Panc1 (cell line): ENCODE measurements at places on chromosomes 3 and 15. TPM values are rescaled to one million over a fixed set of nuclear protein-coding genes. Genes with fewer than 3 reads are reported as not detected.

Gene ITIH1
- 0.31 TPM for total RNA-seq

- H3K4me3 ChIP-seq = peak overlapping the region; percentile 15
- no peak for DNase-seq
- peaks cover 8% of the 10 kb centered on the region; the same call in 1 of the 2 replicates for H3K36me3 ChIP-seq
Observed at GRCh38 chr3:49166752-49167556, 823 bp upstream of the CCDC71 start.

DNA sequence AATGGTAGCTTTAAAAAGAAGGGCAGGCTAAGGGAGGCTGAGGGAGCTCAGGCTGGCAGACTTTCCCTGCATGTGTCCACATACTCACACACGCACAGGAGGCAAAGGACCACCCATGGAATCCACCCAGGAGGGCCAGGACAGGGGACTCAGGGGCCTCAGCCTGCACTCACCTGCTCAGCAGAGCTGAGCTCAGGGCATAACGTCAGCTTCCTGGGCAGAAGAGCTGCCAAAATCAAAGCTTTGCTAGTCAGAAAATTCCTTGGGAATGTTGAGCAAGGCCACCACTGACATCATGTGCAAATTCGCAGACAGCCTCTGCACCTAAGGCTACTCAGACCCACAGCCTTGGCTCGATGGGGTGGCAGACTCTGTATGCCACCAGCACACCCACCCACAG is 16.4 kb upstream of the ALAS1 start:
- H3K4me1 ChIP-seq = no peaks in the 10 kb centered on the region
- H3K4me3 ChIP-seq = no peak overlapping the region
- H3K36me3 ChIP-seq = no peaks in the 10 kb centered on the region
- H3K27me3 ChIP-seq = no peaks in the 10 kb centered on the region
- H3K27ac ChIP-seq = no peak overlapping the region
- no peak for DNase-seq

DNA sequence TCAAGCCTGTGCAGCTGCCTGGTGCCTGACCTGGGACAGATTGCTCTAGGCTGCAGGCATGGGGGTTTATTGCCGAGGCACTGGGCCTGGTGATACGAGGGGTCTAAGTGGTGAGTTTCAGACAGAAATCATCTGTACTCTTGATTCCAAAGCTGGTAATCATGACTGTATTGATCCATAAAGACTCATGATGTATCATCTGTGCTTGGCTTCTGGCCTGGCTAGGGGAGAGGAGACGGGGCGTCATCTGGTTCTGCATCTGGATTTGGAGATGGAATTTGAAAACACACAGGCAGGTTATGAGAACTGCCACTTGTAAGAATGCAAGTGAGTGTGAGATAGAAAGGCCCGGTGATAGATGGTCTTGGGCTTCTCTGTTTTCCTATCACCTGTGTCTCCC is 337.4 kb upstream of the C2CD4B start:
- H3K36me3 ChIP-seq = no peaks in the 10 kb centered on the region
- no peak overlapping the region for H3K4me3 ChIP-seq
- H3K4me1 ChIP-seq = no peaks in the 10 kb centered on the region
- DNase-seq = no peak

Gene C2CD4A
- 0.15 TPM for total RNA-seq

Gene LRRC34
- 1.2 TPM for total RNA-seq

Gene RNF111
- 37.2 TPM for total RNA-seq

Gene IGSF11
- 0.33 TPM for total RNA-seq

Gene GOLGA6B
- not detected for total RNA-seq

Gene GUCA1C
- total RNA-seq = not detected

DNA sequence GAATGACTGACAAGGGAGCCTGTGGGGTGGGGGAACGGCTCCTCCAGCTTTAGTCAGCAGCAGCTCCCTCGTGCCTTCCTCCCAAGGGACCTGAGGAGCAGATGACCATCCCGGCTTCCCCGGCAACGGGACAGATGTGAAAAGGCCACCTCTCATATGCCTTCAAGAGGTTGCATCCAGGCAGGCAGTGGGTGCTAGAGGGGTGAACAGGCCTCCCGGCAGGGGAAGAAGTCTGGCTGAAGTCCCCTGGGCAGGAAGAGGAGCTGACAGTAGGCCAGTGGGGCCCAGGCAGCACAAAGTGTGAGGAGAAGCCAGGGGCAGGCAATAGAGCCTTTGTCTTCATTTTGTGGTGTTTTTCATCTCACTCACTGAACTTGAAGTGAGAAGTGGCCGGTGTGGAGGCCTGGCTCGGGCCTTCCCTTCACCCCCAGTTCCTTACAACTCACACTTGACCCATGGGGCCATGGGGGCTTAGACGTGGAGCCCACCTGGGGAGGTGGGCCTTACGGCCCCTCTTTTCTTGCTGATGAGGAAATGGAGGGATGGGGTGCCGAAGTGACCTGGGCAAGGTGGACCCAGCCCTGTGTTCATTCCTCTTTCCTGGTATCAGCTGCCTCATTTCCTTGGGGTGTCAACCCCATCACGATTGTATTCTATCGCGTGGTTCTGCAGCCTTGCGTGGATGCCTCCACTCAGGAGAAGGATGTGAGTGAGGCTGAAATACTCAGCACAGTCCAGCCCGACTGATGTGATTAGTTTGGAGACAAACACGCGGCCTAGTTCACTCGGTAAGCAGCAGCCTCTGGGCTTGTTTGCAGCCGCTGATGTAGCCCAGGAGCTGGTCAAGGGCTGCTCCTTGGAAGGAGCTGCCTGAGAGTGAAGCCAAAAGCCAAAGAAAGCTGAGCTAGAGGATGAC is 115.5 kb upstream of the ALDH1A3 start:
- H3K27me3 ChIP-seq = no peaks in the 10 kb centered on the region
- H3K27ac ChIP-seq = peak overlapping the region; percentile 44; the same call in 1 of the 2 replicates
- no peaks in the 10 kb centered on the region for H3K36me3 ChIP-seq
- no peak overlapping the region for H3K4me3 ChIP-seq

Gene GRAMD2A
- total RNA-seq = 1.3 TPM

Gene HYKK
- total RNA-seq = 19.8 TPM
